ENCODE measurements at places on chromosomes 7 and 10. TPM values are rescaled to one million over a fixed set of nuclear protein-coding genes. Genes with fewer than 3 reads are reported as not detected.

UPK3BL1 gene
- total RNA-seq: 12.2 TPM

- no peak for DNase-seq
Measured at GRCh38 chr10:2978574-2979273, 88.6 kb upstream of the PFKP start.

THNSL1 gene
- 3.1 TPM for total RNA-seq

- DNase-seq: no peak
Measured at GRCh38 chr10:106547047-106547635, 617.4 kb downstream of the SORCS1 start.

DNA sequence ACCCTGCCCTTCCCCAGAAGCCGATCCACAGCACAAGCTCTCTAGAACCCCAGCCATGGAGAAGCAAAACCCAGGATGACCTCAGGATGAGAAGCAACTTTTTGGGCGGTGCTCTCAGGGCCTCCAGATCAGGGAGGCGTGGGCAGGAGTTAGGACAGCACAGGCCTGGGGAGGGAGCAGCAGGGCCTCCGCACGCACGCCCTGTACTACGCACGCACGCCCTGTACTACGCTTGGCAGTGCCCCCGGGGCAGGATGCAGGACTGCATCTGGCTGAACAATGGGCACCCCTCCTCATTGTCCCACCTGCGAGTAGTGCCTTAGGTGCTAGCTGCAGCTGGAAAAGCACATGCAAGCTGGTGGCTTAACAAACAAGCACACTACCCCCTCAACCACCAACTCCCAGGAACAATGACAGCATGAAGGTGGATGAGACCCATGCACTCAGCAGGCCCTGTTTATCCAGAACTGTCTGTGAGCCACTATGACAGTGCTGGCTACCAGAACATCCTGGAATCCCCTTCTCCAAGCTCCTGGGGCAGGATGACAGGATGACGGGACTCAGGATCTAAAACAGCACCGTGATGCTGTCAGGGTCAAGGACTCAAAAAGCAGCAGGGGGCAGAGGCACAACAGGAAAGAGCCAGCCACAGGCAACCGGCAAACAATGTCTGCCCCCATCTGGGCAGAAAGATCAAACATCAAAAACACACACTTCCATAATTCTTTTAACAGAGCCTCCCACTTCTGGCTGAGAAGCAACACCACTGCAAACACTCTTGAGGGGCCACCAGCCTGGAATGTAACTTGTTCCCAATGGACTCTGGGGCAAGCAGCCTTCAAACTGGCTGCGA is 11.8 kb downstream of the PODXL start:
- DNase-seq: no peak

All from astrocyte (in vitro differentiated cells and primary cell).